Kasumi-1 (cell line): ENCODE measurements at places on chromosomes 7 and 10.

DNA sequence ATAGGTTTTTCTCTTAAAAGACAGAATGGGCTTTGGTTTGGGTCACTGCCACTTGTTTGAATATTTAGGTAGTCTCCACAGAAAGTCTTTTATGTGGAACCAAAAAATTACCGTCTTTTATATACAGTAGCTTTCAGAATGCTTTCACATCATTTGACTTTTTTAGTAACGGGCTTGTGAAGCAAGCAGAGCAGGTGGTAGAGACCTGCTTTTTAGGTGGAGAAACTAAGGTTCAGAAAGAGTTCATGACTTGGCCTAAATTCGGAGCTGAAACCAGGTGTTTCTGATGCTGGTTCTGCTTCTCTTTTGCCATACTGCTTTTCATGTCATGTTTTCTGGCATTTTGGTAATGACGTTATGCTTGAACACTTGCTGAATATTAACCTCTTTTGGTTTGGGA, 36.3 kb downstream of the GARS1 start:
- DNase-seq = no peak

GRCh38 chr10:125063256-125063925, 97.0 kb downstream of the CTBP2 start:
- DNase-seq = no peak

DNA sequence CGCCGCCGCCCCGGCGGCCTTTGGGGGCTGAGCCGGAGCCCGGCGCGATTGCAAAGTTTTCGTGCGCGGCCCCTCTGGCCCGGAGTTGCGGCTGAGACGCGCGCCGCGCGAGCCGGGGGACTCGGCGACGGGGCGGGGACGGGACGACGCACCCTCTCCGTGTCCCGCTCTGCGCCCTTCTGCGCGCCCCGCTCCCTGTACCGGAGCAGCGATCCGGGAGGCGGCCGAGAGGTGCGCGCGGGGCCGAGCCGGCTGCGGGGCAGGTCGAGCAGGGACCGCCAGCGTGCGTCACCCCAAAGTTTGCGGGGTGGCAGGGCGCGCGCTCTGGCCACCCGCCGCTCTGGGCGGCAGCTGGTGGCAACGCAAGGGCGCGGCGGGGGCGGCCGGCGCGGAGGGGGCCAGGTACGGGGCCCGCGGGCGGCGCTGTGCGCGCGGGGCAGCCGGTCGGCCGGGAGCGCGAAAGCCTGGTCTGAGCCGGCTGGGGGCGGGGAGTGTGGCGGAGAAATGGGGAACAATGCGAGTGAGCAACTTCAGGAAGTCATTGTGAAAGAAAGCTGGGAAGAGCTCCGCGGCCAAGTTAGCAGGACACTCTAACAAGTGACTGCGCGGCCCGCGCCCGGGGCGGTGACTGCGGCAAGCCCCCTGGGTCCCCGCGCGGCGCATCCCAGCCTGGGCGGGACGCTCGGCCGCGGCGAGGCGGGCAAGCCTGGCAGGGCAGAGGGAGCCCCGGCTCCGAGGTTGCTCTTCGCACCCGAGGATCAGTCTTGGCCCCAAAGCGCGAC, at the start of gene IKZF1:
IKZF1 (plus strand) TSS at position 588 of the 782 bp plus-strand sequence. CDS start 14,346 bp downstream, outside the sequence.
- DNase-seq = peak; percentile 97

- no peak for DNase-seq
These were observed 106.8 kb downstream of the NT5C2 start for GRCh38 chr10:103086261-103086660.

DNA sequence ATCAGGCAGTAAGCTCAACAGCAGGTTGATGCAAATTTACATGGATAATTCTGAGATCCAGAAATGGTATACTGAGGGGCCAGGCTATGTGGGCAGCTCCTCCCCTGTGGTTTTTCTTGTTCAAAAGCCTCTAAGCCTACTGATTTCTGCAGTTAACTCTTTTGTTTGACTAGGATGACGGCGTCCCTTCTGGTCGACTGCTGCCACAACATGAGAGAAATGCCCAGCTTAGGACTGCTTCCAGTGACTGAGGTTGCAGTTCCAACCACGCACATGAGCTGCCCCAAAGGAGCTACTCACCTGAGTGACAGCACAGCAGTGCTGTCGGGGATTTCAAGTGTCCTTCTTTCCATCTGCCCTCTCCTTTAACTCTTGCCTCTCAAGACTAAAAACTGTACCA, 973.0 kb upstream of the GHITM start:
- no peak for DNase-seq

GRCh38 chr10:121574519-121575166, 23.6 kb downstream of the FGFR2 start:
- DNase-seq = no peak

DNA sequence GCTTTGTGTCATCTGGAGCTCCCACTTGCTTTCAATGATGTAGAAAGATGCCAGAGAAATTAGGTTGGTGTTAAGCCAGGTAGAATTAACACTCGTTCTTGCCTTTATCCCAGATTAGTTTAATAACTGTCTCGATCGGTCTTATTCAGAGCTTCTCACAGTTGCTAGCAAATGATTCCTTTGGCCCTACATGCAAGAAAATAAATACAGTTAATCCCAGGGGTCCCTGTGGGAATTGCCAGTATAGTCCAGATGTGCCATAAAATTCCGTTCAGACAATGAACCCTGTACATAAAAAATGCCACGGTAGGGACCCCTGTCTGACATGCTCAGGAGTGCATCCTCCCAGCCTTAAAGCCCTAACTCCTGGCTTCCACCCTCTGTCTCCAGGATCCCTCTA, 207.5 kb downstream of the ARHGAP12 start:
- DNase-seq = no peak

GRCh38 chr10:27504007-27504807, at the start of gene RAB18:
TSS of gene RAB18 (plus strand) at chr10:27504304. CDS start at chr10:27504370, 66 bp downstream.
- peak; percentile 100 for DNase-seq

GRCh38 chr7:22255834-22256233, 101.1 kb downstream of the RAPGEF5 start:
- no peak for DNase-seq

GRCh38 chr10:35331894-35332640, 4.2 kb upstream of the CCNY start:
- DNase-seq = no peak
